Stimulated activated CD4-positive, alpha-beta T cell treated with anti-CD3 and anti-CD28 coated beads, Interleukin-12 subunit alpha, Interleukin-12 subunit beta, amount 100 ng/mL, for 48 hours (primary cell): ENCODE measurements at places on chromosomes 3 and 15.

GRCh38 chr3:42266085-42266484, at the start of gene CCK:
TSS of gene CCK (minus strand) at chr3:42266185. CDS start at chr3:42263630, 2,555 bp downstream.
- DNase-seq, result no peak

DNA sequence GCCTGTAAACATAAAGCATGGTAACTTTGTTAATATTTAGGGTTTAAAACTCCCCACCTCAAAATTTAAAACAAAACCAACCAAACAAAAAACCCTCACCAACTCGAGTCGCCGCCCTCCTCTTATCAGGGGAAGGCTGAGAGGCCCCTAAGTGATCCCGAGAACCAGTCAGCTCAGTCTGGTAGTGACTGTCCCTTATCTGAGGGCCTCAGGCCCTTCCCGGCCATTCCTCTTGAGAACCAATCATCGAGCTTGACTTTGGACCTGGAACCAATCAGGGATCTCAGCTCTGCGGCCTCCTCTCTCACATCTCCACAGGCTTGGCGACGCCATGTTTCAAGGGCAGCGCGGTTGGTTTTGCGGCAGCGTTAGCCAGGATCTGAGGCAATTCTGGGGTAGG, at the start of gene TERB2:
TSS of gene TERB2 (plus strand) at position 300 of the 400 bp plus-strand sequence. CDS start at position 332, 32 bp downstream.
- DNase-seq, result no peak

DNA sequence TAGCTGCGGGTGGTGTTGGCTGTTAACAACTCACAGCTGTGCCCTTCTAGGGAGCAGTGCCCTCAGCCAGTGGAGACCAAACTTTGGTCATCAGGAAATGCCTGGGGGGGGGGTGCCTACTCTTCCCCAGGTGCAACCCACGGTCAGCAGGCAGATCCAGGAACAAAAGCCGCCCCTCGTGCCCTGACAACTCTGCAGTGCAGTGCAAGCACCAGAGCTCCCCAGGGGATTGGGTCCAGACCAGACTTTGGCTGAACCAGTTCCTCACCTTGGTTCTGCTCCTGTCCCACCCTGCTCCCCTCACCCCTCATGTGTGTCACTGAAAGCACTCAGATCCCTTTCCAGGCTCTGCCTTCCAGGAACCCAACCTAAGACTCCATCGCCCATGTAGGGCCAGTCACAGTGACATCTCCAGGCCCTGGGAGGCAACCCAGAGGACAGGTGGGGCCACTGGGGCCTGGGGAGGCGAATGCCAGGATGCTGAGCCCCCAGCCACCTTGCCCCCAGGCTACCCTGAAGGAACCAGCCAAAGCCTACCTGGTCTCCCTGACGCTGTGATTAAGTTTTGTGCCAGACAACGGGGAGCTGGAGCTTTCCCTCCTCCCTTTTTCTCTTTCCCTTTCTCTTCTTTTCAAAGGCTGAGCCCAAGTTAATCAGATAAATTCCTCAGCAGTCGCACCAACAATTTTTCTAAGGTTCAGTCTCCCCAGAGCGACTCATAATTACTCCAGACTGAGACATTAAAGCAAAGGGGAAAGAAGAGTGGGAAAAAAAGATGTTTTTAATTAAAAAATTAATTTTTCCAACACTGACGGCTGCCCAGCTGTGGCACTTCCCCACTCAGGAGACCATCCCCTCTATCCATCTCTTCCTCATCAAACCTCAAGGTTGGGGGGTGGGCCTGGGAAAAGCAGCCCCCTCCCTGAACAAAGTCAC, 207.5 kb upstream of the LINGO1 start:
- DNase-seq, result no peak

GRCh38 chr3:172173316-172174254, 134.2 kb downstream of the FNDC3B start:
- no peak for DNase-seq

DNA sequence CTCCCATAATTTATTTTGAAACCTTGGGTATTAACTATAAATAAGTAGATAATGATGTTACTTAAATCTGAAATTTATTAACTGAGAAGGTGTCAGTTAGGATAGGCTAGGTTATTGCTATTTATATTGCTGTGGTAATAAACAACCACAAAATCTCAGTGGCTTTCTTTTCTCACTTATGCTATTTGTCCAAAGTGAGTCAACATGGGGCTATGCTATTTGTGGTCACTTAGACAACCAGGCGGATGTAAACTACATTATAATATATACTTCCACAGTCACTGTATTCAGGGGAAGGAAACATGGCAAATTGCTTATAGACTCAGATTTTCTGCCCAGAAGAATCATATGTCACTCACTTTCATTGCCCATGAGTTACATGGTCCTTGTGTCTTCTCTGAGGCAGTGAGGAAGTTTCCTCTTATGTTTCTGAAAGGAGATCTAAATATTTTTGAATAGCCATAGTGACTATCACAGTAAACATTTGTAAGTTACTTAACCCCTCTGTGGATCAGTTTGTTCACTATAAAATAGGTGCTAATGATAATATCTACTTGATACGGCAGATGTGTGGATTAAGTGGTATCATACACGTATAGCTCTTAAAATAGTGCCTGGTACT, 19.8 kb downstream of the HMG20A start:
- DNase-seq, result no peak

DNA sequence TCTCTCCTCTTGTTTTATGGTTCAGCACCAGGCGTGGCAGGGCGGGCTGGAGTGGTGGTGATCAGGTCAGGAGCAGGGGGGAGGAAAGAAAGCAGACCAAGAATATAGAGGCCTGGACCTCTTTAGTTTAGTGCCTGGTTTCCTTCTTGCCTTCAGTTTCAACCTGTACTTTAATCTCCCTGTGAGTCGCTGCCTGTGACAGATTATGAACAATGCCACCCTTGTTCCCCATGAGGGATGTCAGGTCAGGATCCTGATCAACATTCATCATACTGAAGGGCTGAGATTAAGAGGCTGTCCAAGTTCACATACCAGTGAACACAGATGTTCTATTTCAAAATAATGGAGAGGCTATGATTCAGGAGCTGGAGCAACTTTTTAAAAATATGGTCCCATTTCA, 11.4 kb downstream of the ENTPD3 start:
- no peak for DNase-seq

GRCh38 chr3:46695177-46695961, 1.9 kb upstream of the ALS2CL start:
- peak; percentile 39 for DNase-seq
